NK-92 treated with Interleukin-12 subunit alpha and Interleukin-12 subunit beta, amount 100 ng/mL, for 24 hours (cell line): ENCODE measurements at places on chromosomes 7 and 10.
A peak's percentile ranks its signal among the peaks of the same experiment; 100 is the strongest.

DNA sequence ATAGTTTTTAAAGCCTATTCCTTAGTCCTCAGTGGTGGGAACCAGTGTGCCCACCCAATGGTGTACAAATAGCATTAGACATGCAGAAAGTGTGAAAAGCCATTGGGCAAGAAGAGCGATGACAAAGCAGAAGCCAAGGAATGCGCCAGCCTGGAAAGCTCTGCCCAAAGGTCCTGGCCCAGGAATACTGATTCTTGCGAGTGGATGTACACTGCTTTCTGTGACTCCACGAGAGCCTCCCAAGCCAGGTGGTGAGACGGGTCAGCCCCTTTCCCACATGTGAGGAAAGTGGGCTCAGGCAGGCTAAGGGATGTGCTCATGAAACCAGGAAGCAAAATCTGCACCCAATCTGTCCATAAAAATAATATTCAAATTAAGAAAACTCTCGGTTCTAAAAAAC, 106.6 kb downstream of the ADCY1 start:
- no peak for DNase-seq

DNA sequence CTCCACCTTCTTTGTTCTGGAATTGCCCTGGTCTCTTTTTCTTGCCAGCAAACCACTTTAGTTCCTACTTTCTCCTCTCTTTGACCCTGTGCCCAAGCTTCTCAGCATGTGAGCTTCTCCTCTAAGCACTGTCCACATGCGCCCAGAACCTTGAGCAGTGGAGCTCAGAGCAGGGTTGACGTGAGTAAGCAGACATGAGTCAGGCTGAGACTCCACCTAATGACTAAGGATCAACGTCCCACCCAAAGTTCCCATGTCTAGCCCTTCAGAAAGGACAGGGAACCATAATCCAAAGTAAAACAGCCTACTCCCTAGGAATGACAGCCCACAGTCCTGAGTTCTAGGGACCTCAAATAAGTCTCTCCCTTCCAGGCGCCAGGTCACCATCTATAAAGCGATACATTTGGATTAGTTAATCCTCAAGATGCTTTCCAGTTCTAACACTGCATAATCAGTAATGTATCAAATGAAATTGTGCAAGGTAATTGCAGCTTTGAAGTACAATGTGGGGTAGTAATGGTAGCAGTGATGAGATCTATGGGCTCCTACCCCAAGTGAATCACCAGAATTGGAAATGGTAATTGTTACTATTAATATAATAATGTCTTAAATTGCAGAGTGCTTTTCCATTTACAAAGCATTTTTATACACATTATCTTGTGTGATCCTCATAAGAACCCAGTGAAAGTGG, 44.5 kb downstream of the KCNMA1 start:
- DNase-seq, result no peak

- DNase-seq, result no peak
These were observed 2.7 kb downstream of the EGR2 start for GRCh38 chr10:62813453-62813852.

DNA sequence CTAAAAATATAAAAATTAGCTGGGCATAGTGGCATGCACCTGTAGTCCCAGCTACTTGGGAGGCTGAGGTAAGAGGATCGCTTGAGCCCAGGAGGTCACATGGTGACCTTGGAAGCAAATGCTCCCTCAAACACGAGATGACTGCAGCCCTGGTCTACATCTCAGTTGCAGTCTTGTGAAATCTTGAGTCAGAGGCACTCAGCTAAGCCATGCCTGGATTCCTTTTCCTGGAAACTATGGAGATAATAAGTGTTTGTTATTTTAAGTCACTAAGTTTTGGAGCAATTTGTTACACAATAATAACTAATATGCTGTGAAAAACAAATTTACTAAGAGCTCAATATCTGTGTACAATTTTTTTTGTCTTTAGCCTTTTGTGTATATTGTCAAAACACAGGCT, 284.3 kb upstream of the KAT6B start:
- DNase-seq, result no peak

GRCh38 chr7:80496586-80496985, 15.3 kb downstream of the GNAT3 start:
- no peak for DNase-seq

DNA sequence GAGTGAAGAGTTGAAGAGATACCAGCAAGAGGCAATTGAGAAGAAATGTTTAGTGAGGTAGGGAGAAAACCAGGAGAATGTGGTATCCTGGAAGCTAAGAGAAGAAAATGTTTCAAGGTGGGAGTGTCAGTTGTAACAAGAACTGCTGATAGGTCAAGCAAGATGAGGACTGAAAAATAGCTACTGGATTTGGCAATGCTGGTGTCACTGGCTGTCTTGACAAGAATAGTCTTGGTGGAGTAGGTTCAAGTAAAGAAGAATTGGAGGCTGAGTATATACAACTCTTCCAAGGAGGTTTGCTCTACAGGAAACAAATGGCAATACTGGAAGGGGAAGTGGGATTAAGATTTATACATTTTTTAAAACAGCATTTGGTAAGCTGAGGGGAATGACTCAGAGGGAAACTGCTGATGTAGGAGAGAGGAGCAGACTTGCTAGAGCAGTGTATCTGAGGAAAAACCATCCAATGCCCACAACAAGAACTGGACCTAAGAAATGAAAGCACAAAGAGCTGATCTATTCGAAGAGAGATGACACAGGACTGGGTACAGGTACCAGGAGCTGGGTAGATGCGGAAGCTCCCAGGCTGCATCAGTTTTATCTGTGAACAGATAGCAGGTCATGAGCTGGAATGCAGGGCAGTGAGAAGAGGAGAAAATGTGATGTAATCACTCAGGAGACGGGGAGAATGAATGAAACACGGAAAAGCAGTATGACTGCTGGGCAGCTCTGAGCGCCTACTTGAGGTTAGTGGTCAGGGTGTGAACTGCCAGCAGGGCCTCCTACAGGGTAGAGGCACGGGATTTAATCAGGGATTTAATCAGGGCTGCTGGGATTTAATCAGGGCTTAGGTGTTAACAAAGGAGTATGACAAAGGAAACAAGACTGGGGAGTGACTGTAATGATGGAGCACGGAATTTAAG, 34.5 kb downstream of the FAM25A start:
- DNase-seq, result no peak

DNA sequence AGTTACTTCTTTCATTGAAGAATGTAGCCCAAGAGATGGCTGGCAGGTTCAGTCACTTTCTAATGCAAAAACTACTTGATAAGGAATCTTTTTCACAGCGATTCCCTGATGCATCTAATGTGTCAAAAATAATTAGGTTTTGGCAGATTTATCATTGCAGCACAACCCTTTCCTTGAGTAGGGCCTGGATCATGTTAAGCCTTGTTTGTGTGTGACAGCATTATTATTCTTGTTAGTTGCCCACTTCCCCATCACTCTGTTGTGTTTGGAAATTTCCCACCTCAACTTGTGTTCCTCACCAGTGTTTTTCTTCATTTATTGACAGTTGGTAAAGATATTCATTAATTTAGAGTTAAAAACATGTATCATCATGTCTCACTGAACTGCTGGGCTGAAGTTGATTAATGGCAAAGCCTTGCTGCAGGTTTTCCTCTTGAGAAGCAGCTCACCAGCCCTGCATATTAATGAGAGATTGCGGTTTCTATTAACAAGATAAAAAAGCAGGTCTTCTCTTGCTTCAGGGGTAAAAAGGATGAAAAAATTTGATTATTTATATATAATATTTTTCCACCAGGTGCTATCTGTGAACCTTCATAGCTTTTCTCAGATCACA, 233.3 kb upstream of the MDFIC start:
- no peak for DNase-seq

GRCh38 chr7:48643431-48644013, 280.8 kb upstream of the CDC14C start:
- no peak for DNase-seq

- no peak for DNase-seq
These were observed 26.5 kb downstream of the NT5C2 start for GRCh38 chr10:103166523-103166922.

DNA sequence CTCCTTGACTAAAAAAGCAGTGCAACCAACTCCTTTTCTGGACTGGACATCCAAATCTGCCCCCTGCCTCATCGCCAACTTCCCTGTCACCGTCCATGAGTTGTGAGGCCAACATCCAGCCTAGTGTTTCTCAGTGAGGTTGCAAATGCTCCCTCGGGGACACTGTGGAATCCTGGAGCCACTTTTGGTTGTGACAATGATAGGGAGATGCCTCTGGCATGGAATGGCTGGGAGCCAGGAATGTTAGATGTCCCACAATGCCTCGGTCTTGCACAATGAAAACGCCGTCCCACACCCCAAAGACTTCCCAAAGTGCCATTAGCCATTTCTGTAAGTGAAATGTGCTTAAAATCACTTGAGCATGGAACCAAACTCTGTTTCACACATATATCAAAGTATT, 105.2 kb downstream of the OSBPL3 start:
- no peak for DNase-seq

DNA sequence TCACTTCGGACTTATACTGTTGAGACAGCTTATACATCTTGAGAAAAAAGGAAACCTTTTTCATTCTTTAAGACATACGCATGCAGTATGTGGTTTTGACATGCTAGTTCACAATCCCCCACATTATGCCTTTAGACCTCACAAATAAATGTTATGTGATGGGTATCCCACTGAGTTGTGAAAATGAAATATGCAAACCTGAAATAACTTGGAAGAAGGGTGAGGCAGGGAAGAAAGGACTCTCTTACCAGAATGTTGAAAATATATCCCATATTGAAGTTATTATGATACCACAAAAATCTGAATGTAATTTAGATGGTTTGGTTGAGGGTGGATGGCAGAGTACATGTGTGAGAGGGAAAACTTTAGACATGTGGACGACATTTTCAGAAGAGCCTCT, 379.8 kb downstream of the BBS9 start:
- no peak for DNase-seq

DNA sequence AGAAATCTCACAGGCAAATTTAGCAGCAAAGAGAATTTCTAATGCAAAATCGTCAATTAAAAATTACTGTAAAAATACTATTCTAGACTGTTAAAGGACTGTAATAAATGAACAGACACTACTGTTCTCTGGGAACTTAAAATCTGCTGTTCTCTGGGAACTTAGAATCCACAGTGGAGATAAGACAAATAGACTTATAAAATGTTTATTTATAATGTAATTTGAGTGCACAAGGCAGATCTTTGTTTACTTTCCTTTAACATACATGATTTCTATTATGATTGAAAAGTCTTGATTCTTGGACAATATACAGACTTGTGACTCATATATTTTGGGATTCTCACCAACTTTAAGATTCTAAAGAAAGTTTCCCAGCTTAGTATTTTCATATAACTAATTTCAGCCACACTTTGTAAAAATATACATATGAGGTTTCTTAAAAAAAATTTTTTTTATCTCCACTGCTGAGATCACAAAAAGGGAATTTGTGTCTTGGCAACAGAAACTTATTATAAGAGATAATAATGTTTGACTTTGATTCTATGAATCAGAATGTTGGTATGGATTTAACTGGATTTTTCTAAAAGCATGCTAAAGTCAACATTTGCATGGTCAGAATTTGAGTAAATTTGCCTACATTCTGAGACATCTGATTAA, 166.3 kb upstream of the RHOBTB1 start:
- no peak for DNase-seq

DNA sequence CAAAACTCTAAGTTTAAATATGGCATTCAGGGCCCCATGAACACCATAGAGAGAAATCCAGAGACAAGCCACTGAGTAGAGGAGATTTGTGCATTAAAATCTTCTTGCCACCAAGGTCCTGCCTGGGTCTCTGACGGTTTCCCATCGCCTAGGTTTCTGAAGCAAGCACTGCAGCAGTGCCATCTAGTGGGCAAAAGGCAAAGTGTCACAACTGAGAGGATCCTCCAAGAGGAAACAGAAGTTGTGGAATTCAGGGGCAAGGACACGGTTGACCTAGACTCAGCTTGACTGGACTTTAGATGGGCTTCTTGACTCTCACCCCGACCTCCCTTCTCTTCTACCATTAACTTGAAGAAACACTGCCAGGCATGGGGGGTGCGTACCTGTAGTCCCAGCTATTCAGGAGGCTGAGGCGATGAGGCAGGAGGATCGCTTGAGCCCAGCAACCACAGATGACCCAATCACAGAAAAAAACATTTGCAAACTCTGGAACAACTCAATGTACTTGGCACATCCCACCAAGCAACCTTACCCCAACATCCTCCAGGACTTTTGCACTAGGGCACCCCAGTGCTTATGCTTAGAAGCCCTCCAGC, 604.1 kb downstream of the GALNT17 start:
- DNase-seq, result peak; percentile 9

GRCh38 chr10:23016636-23017035, 78.7 kb upstream of the MSRB2 start:
- no peak for DNase-seq

DNA sequence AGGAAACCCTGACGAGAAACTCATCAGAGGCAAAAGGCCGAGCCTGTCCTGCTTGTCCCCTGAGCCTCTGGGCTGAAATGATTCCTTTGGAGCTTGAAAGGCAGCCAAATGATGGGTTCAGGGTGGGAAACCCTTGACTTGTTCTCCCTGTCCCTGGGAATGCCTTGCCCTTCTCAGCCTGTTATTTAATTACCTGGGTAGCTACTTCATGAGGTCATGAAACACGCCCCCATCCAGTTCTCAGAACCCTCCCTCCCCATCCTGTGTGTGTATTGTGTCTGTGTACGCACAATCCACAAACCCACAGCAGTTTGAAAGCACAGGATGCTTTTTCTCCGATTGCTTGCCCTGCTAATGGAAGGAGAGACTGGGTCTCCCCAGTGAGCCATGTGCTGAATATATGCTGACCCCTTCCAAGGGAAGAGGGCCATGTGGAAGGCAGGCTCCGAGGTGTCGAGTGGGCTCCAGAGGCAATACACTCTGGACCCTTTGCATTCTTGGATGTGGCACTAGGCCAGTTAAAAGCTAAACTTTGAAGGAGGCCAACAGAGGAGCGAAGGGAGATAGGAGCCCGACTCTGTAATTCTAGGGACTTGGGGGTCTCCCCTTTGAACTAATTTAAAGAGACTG, 10.6 kb downstream of the DUSP5 start:
- no peak for DNase-seq

DNA sequence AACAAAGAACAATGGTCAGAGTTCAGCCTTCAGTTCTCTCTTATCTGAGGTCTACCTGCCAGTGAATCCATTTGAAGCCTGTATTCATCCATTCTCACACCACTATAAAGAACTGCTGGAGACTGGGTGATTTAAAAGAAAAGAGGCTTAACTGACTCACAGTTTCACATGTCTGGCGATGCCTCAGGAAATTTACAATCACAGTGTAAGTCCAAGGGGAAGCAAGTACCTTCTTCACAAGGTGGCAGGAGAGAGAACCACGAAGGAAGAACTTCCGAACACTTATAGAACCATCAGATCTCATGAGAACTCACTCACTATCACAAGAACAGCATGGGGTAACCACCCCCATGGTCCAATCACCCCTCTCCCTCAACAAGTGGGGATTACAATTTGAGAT, 33.0 kb upstream of the SLC25A13 start:
- DNase-seq, result no peak

GRCh38 chr10:85888004-85888403, 478.6 kb downstream of the GRID1 start:
- no peak for DNase-seq

- no peak for DNase-seq
These were observed 858.5 kb downstream of the KCNMA1 start for GRCh38 chr10:76778914-76779795.
